Metanephros (tissue), 2 donors: ENCODE measurements at places on chromosomes 6 and 20. TPM values are rescaled to one million over a fixed set of nuclear protein-coding genes. Genes with fewer than 3 reads are reported as not detected.

The ENPP3 gene
- total RNA-seq = 6.5 TPM

The ID4 gene
- total RNA-seq = 126 TPM

The PFDN6 gene
- total RNA-seq = 22.1 TPM

The HCK gene
- total RNA-seq = 11.8 TPM

The RUNX2 gene
- 3.3 TPM for total RNA-seq

The NOTCH4 gene
- total RNA-seq = 22.2 TPM

The RAD21L1 gene
- not detected for total RNA-seq

The HRH3 gene
- 0.23 TPM for total RNA-seq

The GPR6 gene
- not detected for total RNA-seq

The TNFRSF21 gene
- 25.0 TPM for total RNA-seq

The GPX6 gene
- not detected for total RNA-seq

The WFDC2 gene
- 77.5 TPM for total RNA-seq

The MOXD1 gene
- 209 TPM for total RNA-seq
